ENCODE measurements at places on chromosomes 5 and 9. TPM values are rescaled to one million over a fixed set of nuclear protein-coding genes. Genes with fewer than 3 reads are reported as not detected.

Gene CCL28
- total RNA-seq: 8.0 TPM

Gene BTNL8
- not detected for total RNA-seq

Gene PCDHB5
- 0.34 TPM for total RNA-seq

Gene SPINK6
- not detected for total RNA-seq

Gene NFIL3
- total RNA-seq: 93.7 TPM

Gene TMEM245
- total RNA-seq: 56.7 TPM

Gene SMAD5
- total RNA-seq: 48.2 TPM

Gene TSLP
- 1.2 TPM for total RNA-seq

Gene PCDHB13
- under 0.01 TPM for total RNA-seq

Gene SPATA31E1
- total RNA-seq: not detected

All from nasal cavity respiratory epithelium epithelial cell of viscerocranial mucosa (primary cell).